Activated naive CD4-positive, alpha-beta T cell treated with Interleukin-2 at 50 U/mL for 16 hours (primary cell): ENCODE measurements at places on chromosomes 6 and 20.

- no peak for DNase-seq
These were observed 1.4 kb downstream of the SLC12A5 start for GRCh38 chr20:46030284-46031013.

GRCh38 chr20:49993301-49993751 is 10.5 kb downstream of the SNAI1 start:
- no peak for DNase-seq

- no peak for DNase-seq
These were observed 3.2 kb downstream of the TTBK1 start for GRCh38 chr6:43246301-43247113.

- no peak for DNase-seq
These were observed 1.6 kb upstream of the OLIG3 start for GRCh38 chr6:137495703-137496336.

DNA sequence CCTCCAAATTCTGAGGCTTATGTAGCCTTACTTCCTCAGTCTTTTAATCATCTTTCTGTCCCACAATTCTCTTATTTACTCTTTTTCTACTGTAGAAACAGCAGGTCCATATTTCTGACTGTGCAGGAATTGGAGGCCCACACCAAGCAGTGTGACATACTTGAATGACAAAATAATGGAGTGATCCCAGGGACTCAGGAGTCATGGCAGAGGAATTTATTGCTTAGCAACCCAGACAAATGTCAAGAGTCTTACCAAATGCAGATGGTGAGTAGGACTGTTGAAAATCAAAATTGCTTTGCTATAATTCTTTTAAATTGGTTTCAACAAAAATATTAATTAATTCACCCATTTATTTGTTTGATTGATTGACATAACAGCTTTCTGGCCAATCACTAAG is 59.9 kb downstream of the HTR1B start:
- DNase-seq, result no peak

DNA sequence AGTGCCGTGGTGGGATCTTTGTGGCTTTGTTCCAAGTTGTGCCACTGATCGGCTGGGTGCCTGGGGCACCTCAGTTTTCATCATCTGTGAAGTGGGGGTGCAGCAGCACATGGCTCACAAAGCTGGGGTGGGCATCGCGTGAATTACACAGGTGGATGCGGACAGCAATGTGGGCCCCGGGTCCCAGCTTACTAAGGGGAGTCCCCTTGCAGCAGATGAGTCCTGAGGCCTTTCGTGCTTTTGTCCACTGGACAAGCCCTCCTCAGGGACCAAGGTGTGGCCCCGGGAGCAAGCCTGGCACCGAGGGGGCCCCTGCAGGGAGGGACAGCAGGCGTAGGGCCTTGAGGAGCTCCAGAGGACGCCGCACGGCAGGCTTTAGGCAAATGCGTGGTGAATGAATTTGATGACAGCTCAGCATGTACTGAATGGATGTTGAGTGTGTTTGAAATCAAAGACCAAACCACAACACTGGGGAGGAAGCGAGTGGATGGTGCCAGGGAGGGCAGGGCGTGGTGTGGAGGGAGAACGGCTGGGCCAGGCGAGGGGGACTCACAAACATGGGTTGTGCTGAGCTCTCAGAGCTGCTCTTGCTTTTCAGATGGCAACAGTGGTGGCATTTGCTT is 53.2 kb downstream of the IRF4 start:
- DNase-seq, result peak; percentile 65

DNA sequence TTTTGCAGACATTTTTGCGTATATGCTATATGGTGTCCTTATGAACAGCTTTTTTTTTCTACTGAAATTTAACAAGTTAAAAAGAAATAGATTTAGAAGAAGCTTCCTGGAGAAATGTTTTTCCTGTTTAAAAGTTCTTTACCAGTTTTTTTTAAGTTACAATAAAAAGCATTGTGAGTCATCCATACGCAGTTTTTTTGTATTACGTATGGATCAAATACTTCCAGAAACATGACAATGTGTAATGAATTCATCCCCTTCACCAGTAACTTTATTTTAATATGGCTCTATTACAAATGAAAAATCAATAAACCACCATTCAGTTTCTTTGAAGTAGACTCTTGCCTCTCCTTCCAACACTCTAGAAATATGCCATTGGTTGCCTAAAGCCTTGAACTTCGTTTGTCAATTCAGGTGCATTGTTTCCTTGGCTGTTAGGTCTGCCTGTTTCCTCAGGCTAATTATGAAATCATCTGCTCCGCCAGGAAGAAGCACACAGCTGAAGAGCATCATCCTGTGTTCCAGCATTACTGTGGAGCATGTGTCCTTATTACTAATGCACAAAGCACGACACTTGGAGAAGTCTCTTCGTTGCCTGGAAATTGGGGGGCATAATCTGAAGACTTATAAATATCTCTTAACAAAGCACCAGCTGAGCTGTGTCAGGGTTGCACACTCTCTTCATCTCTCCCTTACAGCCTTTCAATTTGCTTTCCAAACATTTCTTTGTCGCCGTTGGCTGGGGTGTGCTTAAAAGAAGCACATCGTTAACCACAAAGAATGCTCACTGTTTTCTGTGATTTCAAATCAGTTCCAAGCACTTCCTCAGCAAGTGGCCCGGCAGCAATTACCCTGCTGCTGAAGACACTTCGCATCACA is 9.6 kb downstream of the MOXD1 start:
- no peak for DNase-seq

DNA sequence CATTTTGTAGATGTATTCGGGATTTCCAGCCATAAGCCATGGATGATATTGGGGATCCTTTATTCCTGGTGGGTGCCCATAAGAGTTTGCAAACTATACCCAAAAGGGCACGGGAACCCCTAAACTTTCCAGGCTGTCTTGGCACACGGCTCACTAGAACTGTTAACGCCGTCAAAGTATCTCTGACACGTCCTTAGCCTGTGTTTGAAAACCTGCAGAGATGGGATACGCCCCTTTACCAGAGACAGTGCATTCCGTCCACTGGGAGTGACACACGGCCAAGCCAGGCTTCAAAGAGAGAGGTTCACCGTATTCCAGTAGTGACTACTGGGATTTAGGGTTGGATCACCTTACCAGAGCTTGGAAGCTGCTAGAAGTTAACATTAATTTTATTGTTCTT is 95.0 kb downstream of the THBS2 start:
- no peak for DNase-seq

- no peak for DNase-seq
These were observed 5.2 kb downstream of the ZNF76 start for GRCh38 chr6:35264550-35265274.

GRCh38 chr6:126618639-126619343 is 278.9 kb downstream of the CENPW start:
- DNase-seq, result no peak

DNA sequence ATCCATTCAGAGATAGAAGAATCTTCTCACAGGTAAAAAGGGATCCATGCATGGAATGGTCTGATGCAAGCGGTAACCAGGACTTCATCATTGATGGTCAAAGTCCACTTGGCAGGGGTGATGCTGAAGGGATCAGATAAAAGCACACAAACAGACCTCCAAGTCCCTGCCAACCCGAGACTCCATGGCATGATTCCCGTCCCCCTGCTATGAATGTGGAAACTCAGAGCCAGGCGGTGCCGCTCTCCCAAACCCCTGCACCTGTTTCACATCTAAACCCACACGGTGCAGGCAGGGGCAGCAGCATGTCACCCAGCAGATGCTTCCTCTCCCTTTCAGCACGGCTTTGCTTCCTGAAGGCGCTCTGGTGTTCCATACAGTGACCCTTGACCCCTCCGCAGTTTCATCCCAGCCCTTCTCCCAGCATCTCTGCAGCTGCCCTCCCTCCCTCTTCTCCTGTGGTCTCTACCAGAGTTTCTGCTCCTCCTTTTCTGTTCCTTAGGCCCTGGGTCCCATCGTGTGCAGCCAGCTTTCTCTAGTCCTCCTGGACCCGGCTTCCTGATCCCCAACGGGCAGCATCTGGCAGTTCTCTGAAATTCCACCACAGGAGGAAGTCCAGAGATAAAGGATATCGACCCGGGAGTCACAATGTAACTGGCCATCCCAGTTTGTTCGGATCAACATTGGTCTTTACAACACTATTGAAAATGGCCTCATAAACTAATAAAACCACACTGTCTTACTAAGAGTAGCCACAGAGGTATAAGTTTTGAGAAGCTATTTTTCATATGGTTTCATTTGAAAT is 235.0 kb downstream of the TTLL2 start:
- DNase-seq, result no peak

DNA sequence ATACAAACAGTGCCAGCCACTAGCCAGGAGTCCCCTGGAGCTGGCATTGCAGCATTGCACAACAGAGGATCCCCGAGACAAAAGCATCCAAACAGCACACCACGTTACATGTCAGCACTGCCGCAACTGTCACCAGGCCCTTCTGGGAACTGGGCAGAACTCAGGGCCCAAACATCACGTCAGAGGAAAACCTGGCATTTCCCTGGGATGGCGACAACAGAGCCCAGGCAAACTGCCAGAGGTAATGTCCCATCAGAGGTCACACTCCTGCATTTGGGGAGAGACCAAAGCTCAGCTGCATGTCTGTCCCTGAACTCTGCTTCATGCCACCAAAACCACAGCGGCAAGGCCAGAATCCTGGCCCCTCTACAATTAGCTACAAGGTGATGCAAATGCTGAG is 36.3 kb downstream of the PPP1R3G start:
- DNase-seq, result no peak

DNA sequence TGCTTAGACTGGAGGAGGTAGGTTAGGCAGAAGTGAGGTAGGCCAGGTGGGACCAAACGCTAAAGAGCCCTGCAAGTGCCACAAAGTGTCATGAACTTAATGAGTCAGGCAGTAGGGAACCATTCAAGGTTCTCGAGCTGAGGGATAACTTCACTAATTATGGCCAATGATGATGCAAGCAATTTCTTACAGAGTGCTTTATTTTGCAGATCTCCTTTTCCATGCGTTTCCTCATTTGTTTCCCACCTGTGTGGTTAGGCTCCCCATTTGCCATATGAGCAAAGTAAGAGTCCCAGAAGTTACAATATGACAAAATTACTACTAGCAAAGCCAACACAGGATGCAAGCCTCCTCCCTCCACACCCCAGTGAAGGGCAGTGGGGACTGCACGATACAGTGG is 36.5 kb upstream of the PSMF1 start:
- no peak for DNase-seq

DNA sequence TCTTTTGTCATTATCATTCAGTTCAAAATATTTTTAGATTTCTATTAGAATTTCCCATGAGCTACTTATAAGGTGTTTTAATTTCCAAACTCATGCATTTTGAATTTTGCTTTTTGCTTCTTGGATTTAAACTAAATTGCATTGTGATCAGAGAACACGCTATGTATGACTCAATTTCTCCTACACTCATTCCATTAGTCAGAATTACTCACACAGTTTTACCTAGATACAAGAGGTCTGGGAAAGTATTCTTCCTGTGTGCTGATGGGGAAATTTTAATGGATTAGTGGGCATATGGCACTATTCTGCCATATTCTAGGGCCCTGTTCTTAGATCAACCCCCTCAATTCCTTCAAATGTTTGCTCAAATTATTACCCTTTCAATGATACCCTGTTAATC is 49.9 kb upstream of the BMP5 start:
- no peak for DNase-seq

DNA sequence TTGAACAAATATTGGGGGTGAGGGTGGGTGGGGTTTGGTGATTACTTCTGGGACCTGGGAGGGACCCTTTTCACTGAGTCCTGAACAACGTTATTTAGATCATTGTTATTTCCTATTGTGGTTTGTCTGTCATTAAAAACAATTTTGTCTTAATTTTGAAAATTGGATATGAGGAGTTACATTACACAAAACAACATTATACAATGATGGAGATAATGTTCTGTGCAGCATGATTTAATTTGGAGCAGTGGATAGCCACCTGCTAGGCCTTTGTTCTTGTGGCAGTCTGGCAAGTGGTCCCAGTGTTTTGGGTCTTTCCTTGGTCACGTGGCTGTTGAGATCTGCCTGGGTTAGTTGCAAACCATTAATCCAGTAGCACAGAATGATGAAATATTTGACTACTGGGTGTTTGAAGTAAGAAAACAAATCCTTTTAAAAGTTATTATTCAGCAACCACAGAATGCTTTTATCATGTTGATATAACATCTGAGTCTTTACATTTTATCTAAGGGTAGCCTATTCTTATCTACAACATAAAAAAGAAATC is 172.8 kb downstream of the CDKAL1 start:
- no peak for DNase-seq

GRCh38 chr6:52640170-52640569 is 30.7 kb upstream of the TMEM14A start:
- no peak for DNase-seq

GRCh38 chr20:10562899-10563298 is 110.9 kb downstream of the JAG1 start:
- DNase-seq, result no peak

DNA sequence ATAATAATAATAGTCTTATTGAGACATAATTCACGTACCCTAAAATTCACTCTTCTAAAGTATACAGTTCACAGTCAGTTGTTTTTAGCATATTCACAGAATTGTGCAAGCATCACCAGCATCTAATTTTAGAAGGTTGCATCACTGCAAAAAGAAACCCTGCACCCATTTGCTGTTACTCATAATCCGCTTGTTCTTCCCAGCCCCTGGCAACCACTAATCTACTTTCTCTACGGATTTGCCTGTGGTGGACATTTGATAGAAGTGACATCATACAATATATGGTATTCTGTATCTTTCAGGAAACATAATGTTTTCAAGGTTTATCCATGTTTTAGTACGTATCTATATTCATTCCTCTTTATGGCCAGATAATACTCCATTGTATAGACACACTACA is 41.5 kb upstream of the FAM184A start:
- DNase-seq, result no peak

- DNase-seq, result no peak
These were observed 260.7 kb upstream of the MAN1A1 start for GRCh38 chr6:119610265-119610664.

DNA sequence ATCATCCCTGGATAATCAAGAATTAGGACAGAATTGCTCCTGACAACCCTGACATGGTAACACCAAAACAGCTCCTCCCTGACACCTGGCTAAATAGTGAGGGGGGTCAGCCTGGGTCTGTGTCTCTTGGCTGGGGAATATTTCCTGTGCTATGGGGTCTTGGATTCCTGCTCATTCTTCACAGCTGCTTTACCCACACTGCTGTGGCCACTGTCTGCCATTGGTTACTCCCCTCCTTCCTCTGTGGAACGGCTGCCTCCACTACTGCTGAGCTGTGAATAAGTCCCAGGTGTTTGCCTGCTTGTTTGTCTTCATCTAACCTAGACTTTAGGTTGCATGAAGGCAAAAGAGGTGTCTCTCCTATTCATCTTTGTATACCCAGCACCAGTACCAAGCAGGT is 33.9 kb upstream of the TXLNB start:
- DNase-seq, result no peak

DNA sequence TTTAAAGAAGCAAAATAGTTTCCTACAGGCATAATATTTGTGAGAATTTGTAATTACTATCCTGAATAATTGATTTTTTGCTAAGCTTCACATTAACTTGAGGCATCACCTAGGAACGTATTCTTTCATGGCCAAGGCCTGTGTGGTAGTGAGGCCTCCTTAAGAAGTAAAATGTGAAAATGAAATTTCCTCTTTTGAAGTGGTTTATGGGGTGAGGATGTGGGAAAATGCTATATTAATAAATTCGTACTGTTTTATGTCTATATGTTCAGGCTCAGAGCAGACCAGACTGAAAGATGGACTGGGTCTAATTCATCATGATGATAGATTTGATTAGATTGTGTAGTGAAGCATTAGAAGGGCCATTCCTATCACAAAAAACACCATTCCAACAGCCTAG is 33.1 kb downstream of the MYLIP start:
- no peak for DNase-seq

GRCh38 chr6:134724771-134725340 is 225.0 kb downstream of the ALDH8A1 start:
- DNase-seq, result no peak

- DNase-seq, result no peak
These were observed 175.5 kb downstream of the EYS start for GRCh38 chr6:65531533-65531932.
